ENCODE measurements at places on chromosomes 5 and 9.
A peak's percentile ranks its signal among the peaks of the same experiment; 100 is the strongest.

GRCh38 chr9:75939536-75940111, 49.2 kb downstream of the PCSK5 start:
- DNase-seq = no peak

DNA sequence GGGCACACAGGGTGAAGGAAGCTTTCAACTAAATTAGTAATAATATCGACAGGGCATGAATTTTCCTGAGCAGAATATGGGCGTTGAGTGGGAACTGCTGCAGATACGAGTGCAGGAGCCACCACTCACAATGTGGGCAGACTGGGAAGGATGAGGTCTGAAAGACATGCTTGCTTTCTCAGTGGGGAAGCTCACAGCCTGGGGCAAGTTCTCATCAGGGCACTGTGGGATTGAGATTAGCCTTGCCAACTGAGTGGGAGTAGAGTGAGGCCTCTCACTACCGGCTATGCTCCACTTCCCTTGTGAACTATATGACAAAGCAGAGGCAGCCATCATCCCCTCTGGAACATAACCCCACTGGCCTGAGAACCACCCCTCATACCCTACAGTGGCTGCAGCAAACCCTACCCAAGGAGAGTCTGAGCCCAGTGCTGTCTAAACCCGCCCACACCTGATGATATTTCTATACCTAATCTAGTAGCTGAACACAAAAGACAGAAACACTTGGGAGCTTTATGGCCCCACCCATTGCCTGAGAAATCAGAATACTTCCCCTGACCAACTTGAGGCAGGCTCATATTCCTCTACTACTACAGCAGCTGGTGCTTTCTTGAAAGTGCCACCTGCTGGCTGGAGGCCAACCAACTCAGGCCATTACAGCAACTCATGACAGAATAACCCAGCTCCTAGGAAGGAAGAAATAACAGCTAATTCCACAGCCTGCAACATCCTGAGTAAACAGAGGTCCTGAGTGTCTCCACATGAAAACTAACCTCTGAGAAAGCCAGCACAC, 173.7 kb upstream of the SPEF2 start:
- DNase-seq = no peak

DNA sequence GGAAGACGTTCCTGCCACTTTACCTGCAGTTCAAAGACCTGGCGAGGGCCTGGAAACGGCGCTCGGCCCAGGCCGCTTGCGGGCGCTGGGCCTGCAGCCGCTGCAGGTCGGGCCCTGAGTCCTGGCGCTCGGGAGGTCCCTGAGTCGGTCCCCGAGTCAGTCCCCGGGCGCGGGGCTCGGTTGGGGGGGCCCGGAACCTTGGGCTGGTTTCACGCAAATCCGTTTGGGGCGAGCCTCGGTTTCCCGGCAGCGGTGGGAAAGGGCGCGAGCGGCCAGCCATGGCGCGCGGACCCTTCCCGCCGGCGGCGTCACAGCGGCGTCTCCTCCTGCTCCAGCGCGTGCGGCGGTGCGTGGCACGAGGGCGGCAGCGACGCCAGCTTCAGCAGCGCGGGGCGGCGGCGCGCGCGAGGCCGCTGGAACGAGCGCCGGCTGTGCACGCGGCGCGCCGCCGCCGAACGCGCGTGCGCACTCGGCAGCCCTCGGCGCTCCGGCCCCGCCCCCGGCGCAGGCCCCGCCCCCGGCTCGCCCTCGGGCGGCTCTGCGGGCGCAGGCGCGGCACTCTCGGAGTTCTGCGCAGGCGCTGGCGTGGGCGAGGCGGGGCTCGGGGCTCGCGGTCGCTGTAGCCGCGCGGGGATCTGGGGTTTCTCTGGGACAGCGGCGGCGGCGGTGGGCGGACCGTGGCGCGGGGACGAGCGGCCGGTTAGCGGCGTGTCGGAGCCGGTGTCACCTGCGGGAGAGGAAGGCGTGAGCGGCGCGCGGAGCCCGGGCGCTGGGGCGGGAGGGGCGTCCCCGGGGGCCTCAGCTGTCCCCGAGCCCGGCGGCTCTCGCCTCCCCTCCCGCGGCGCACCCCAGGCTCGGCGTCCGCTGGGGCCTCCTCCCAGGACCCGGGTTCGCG, 29.9 kb downstream of the EXOC3 start:
- peak; percentile 82 for DNase-seq

DNA sequence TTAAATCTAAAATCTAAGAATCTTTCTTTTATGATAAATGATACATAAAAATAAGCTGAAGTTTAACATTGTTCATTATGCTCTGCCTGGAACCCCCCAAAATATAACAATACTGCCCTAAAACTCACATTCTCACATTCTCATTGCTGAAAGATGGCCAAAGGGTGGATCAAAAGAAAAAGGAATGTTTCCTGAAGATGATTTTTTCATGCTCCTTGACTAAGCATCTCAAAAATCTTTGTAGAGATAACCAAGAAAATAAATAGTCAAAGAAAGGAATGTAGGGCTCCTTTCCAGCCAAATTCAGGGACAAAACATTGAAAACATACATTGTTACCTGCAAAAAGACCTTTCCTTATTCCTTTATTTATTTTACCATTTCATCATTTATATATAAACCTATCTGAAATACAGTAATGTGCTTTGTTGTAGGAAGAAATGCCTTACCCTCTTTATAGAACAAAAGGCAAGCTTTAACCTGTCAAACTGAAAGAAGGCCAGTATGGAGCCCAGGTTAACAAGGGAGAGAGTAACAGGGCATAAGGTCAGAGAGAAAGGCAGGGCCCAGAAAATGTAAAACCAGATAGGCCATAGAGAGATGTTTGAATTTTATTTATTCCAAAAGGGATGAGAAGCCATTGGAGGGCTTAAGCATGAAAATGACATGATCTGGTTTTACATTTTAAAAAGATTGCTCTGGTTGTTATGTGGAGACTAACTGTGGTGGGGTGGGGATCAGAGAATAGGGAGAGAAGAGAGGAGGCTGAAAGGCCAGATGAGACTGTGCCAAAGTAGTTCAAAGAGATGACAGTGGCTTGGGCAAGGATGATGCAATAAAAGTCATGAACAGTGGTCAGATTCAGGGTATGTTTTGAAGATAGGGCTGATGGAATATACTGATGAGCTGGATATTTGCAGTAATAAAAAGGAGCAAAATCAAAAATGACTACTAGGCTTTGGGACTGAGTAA, 37.3 kb upstream of the CDK5RAP2 start:
- no peak for DNase-seq

DNA sequence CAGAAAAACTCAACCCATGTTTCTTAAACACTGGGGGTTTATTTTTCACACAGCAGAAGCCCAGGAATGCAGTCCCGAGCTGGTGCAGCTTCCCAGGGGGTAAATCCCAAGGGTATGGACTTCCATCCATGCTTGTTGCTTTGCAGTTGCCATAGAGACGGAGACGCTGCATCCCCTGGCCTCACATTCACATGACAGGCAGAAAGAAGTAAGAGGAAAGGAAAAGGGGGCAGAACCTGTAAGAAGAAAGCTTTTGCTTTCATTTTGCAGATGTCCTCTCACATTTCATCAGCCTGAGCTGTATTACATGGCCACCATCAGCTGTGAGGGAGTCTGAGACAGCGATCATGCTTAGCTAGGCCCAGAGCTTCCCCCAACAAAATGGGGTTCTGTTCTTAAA, 321.0 kb downstream of the AGTPBP1 start:
- DNase-seq = no peak

GRCh38 chr5:62461561-62461960, 49.0 kb downstream of the IPO11 start:
- no peak for DNase-seq

GRCh38 chr5:55146543-55147151, 13.3 kb upstream of the GPX8 start:
- peak; percentile 69 for DNase-seq

- no peak for DNase-seq
Observed at GRCh38 chr9:69602773-69603172, 69.4 kb downstream of the APBA1 start.

- no peak for DNase-seq
Observed at GRCh38 chr9:83153030-83153429, 90.1 kb upstream of the RASEF start.

- no peak for DNase-seq
Observed at GRCh38 chr5:3006526-3006925, 255.0 kb upstream of the IRX2 start.

GRCh38 chr5:163306421-163306820, 131.0 kb upstream of the CCNG1 start:
- DNase-seq = no peak

DNA sequence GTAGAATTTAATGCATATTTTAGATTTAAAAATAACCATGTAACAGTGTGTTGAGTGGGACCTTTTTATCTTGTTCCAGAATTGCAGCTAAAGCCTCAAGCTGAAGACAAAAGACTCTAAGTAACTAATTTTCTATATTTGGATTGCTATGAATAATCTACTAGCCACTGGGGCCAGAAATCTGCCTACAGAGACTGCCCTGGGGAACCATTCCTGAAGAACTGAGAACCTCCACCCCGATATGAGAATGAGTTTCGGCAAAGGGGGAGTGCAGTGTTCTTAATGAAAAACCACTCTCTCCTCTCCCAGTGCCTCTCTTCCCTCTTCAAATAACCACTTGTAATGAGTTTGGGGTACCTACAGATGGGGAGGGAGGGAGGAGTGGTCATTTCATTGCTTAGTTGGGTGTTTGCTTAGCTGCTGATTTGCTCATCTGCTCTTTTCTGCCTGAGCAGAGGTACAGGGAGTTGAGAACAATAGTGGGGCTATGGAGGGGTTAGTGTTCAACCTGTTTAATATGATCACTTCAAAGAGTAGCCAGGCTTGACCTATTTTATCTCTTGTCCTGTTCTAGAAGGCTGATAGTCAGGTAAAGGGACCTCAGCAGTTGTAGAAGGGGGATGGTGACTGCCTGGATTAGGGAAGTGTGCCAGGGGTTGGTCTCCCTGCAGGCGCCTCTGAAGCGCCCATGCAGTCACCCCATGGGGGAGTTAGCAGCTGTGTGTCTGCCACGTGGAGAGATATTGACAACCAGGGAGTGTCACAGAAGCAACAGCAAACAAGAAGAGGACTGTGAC, 47.7 kb downstream of the ATG10 start:
- no peak for DNase-seq

- DNase-seq = no peak
Observed at GRCh38 chr9:76310577-76310976, 83.6 kb downstream of the RFK start.

DNA sequence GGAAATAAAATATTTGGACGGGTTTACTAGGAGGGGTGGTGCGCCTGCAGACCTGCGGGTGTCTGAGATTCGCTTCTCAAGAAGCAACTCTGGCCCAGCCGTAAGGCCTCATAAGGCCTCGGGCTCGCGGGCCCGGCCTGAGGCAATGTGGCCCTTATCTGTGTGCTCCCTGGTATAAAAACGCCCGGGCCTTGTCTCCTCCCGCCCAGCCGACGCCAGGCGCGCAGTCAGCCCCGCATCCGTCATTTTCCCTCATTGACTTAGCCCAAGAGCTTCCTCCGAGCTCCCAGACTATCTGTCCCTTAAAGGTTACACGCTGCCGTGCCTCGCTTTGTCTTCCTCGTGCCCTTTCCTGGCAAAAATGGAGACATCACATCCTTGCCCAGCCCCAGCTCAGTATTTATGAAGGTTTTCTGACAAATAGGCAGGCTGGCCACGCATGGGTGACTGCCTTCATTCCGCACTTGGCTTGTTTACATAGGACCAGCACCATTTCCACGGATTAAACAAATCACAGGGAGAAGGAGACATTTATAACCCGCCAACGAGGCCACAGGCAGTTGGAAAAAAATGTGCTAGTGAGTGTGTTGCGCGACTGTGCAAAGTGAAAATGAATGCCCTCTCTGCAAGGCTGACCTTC, 74.5 kb upstream of the TBCA start:
- DNase-seq = no peak

DNA sequence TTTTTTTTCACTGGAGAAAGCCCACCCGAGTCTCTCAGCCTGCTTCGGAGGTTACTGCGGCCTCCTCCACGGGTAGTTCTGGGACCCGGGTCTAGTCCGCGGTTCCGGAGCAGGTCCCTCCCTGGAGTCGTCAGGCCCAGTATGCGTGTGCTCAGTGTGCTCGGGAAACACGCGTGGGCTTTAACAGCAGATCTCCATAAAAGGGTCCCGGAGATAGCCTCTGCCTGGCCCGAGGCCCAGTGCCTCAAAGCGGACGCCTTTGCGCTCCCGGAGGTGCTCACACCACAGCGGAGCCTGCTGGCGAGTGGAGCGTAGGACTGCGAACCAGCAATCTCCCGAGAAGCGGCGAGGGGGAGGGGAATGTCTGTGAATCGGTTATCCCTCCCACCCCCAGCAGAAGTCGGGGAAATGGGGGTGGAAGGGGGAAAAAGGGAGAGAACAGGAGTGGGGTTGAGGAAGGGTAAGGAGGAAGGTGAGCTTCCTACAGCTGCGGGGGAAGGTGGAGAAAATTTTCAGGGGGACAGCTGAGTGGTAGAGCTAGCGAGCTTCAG, 28.7 kb downstream of the CDKN2A start:
- no peak for DNase-seq

GRCh38 chr5:141811287-141812155, 66.7 kb downstream of the PCDH1 start:
- peak; percentile 8 for DNase-seq

DNA sequence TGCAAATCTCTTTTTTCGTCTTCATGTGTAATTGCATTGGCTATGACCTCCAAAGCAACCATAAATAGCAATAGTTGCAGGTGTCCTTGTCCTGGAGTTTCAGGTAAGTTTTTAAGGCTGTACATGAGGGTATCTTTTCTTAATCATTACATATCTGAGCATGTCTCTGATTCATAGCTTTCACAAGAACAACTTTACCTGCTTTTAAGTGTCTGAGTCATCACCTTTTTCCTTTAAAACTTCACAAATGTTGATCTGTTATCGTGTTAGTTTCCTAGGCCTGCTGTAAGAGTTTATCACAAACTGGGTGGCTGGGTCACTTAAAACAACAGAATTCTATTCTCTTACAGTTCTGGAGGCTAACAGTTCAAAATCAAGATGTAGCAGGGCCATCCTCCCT, 13.8 kb downstream of the GARNL3 start:
- no peak for DNase-seq

GRCh38 chr5:78483809-78484521, 123.5 kb downstream of the SCAMP1 start:
- DNase-seq = no peak

- DNase-seq = no peak
Observed at GRCh38 chr9:90827181-90827871, 25.7 kb downstream of the SYK start.

GRCh38 chr9:87792831-87793288, 66.9 kb downstream of the CTSL start:
- peak; percentile 43 for DNase-seq
